NCI-H1105 treated with DMSO at 0.1 percent for 48 hours (cell line): ENCODE measurements at places on chromosomes 7 and 10.

GRCh38 chr10:100009283-100009792, 409 bp downstream of the DNMBP start:
- peak; percentile 22 for DNase-seq

GRCh38 chr7:96697822-96698221, 11.8 kb downstream of the SEM1 start:
- no peak for DNase-seq

DNA sequence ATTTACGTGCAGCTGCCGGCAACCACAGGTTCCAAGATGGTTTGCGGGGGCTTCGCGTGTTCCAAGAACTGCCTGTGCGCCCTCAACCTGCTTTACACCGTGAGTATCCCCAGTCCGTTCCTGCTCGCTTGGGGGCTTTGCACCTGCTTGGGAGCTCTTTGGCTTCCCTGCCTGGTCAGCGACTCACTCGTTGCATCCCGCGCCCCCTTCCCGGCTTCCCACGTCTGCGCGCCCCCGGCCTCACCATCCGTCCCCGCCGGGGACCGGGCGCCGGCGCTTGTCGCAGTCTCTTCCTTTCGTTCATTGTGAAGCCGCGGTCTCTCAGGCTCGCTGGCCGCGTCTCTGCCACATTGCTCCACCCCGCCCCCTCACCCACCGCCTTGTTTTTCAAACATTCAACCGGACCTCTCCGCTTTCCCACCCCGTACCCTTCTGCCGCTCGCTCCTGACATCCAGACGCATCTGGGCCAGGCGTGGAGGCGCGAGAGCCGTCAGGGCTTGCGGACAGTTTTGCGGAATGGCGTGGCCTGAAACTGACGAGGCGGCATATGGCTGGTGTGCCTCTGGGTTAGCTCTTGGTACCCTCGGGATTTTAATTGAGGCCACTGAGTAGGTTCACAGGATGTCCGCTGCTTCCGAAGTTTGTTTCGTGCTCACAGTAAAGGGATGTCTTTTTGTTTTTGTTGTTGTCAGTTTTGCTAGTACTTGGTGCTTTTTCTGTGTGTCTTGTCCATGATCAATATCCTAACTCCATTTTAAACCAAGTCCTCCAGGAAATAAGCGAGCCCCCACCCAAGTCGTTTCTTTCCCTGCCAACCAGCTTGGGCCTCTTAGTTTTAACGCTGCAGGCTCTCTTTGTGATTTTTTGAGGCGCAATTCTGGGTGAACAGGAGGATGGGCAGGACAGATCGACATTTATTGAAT, 639 bp downstream of the TSPAN13 start:
- peak; percentile 78 for DNase-seq

- no peak for DNase-seq
Measured at GRCh38 chr10:85225311-85225710, 896.9 kb downstream of the CCSER2 start.

- no peak for DNase-seq
Measured at GRCh38 chr10:1369197-1369596, 313.0 kb downstream of the WDR37 start.

DNA sequence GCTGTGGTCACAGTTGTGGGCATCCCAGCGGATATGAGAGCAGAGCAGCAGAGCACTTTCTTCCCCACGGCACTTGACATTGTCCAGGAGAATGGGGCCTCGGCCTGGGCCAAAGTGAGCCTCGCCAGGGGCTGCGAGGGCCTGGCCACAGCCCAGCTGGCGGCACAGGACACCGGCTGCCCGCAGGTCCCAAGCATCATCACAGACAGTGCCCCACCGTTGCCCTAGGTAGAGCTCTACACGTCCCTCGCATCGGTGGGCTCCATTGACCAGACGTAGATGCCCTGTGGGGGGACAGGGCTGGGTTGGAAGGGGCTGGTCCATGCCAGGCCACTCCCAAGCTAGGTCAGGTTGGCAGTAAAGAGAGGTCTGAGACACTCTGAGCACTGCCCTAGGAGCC, 19.4 kb downstream of the SSC4D start:
- no peak for DNase-seq

DNA sequence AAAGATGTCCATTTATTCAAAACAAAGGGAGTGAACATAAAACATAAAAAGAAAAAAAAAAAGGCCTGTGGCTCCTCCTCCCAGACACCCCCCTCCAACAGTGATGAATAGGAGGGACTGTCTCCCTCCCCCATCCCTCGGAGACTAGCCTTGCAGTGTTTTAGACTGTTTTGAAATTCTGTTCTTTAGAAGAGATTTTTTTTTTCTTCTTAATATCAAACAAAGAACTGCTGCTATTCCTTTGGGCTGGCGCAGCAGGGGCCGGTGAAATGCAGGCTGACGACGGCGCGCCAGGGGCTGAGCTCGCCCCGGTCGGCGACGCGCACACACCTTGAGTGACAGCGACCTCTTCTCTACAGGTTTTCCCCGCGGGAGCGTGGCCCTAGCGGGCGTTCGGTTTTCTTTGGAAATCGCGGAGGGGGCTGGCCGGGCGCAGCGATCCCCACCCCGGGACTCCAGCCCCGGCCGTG, at the start of gene LANCL2:
LANCL2 (plus strand) TSS at position 133 of the 470 bp plus-strand sequence. CDS start 689 bp downstream, outside the sequence.
- peak; percentile 76 for DNase-seq

GRCh38 chr10:67506083-67506756, 189.8 kb downstream of the CTNNA3 start:
- DNase-seq: no peak

GRCh38 chr10:73799899-73800559, 11.4 kb downstream of the NDST2 start:
- no peak for DNase-seq

GRCh38 chr10:132187430-132188138, 836 bp downstream of the DPYSL4 start:
- no peak for DNase-seq

DNA sequence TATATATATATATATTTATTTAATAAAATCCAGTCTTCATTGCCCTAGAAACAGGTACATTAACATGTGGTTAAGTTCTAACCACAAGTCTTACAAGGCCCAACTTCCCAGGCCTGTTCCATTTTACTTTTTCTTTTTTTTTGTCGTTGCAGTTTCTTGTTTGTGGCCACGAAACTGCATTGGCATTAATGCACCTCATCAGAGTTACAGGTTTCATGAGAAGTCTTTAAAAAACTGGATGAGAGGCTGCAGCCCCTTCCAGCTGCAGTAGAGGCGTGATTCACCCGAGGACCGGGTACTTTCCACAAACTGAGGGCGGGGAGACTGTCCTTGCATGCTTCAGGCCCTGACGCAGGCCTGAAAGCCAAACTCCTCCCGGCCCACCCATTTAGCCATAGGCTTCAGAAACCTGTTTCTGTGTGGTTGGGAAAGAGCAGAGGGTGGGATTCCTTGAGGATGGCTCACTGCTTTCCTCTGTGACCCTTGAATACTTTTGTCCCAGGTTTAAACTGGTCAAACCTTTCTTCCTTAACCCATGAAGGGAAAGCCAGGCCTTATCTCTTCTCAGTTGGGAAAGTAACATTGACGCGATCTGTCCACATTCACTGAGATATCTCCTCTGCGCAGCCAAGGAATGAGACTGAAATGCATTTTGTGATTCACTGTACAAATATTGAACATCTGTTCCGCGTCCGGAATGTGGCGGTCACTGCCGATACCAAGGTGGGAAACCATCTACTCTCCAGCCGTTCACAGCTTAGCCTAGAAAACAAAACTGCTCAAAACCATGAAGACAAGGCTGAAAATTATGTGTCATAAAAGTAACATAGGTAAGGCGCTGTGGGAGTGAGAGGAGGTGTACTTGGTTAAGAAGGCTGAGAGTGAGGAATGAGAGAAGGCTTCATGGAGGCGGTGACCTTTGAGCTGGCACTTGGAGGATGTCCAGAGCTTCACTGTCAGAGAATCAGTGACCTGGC, 311.7 kb downstream of the GATA3 start:
- no peak for DNase-seq

- DNase-seq: no peak
Measured at GRCh38 chr10:69499726-69500689, 48.7 kb downstream of the TSPAN15 start.

DNA sequence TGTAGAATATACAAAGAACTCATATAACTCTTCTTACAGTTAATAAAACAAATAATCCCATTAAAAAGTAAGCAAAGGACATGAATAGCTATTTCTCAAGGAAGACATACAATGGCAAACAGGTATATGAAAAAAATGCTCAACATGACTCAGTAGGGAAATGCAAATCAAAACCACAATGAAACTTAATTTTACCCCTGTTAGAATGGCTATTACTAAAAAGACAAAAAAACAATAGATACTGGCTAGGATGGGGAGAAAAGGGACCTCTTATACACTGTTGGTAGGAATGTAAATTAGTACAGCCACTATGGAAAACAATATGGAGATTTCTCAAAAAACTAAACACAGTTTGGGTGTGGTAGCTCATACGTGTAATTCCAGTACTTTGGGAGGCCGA, 37.8 kb downstream of the HERPUD2 start:
- DNase-seq: no peak

DNA sequence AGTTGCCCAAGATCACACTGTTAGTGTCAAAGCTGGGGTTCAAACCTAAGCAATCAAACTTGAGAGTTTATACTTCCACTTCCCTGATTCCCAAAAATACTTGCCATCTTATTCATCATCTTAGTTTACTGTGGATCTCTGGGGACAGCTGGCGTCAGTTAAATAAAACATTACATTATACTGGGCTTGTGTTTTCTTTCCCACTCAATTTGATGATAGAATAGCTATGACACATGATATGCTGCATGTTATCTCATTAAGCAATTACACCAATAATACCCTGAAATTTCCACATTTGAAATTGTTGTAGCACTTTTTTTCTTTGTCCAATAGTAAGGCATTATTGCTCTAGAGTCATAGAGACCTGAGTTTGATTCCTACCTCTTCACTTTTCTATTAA, 62.9 kb upstream of the MXI1 start:
- DNase-seq: no peak

GRCh38 chr7:135428011-135428410, 81.9 kb downstream of the CNOT4 start:
- no peak for DNase-seq

GRCh38 chr7:4024133-4024532, 658.0 kb upstream of the FOXK1 start:
- no peak for DNase-seq

GRCh38 chr10:107148906-107149305, 15.6 kb downstream of the SORCS1 start:
- DNase-seq: no peak

- DNase-seq: peak; percentile 42
Measured at GRCh38 chr7:88789480-88790064, 6.0 kb downstream of the TEX47 start.

- DNase-seq: no peak
Measured at GRCh38 chr10:19929506-19930140, 113.4 kb downstream of the PLXDC2 start.

GRCh38 chr7:155069992-155070751, at the start of gene HTR5A:
Gene HTR5A, plus strand, starts transcription at chr7:155070324. Its CDS starts 576 bp downstream, at chr7:155070900.
- no peak for DNase-seq

DNA sequence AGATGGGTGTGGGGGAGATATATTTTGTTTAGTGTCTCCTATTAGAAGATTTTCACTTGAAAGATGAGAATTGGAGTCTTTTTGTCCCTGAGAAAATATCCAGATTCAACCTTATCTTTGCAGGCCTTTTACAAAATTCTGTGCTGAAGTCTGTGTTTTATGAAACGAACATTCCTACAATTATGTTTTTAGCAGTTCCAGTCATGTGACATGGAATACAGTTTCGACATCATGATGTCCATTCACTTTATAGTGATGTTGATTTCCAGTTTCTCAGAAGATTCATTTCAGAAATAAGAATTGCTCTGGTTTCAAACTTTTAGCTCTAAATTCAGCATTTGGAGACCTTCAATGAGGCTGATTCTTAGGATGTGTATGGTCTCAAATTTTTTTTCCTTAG, 54.4 kb downstream of the CACNB2 start:
- DNase-seq: no peak

GRCh38 chr10:17606547-17607040, 10.6 kb downstream of the HACD1 start:
- no peak for DNase-seq

DNA sequence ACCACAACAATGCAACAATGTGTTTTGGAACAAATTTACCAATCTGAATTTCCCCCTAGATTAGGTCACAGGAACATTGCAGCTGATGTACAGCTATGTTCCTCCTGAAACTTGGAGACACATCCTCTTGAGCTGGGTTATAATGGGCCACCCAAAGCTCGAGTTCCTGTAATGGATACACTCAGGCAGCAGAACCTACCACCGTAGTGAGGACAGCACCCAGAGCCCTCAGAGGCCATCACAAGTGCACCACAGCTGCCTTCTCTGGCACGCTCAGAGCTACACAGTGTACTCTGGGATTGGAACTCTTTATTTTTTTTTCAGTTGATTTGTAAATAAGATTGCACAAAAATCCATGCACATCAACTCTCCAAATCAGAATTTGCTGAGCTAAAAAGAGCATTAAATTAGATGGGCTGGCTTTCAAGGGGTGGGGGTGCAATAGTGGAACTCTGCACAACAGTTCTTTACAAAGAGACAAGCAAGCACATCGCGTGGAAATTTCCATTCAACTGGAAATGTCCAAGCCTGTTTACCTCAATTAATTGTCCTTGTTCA, 56.7 kb downstream of the EGFR start:
- no peak for DNase-seq

GRCh38 chr7:99003419-99003818, 125.1 kb downstream of the TRRAP start:
- DNase-seq: no peak

GRCh38 chr7:151013733-151014497, 10.4 kb downstream of the ATG9B start:
- DNase-seq: peak; percentile 27

DNA sequence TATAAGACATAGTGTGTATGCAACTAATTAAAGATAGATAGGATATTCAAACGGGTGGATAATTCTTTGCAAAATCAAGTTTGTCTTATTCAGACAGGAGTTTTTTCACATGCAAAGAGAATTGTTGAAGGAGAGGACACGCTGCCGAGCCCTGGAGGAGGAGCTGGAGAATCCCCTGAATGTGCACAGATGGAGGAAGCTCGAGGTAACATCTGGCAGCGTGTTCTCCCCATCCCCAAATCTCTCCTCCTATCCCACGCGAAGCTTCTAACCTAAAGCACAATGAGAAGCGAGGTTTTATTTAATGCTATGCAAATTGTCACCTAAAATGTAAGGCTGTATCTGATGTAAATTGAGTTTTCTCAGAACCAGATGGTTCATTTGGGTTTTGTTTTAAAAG, 50.0 kb downstream of the CFAP58 start:
- no peak for DNase-seq
